ENCODE measurements at places on chromosomes 5 and 9.

GRCh38 chr5:4700069-4700468 is 440.1 kb upstream of the ADAMTS16 start:
- no peak for DNase-seq

- DNase-seq, result no peak
Measured at GRCh38 chr9:101068696-101069095, 40.2 kb downstream of the PLPPR1 start.

DNA sequence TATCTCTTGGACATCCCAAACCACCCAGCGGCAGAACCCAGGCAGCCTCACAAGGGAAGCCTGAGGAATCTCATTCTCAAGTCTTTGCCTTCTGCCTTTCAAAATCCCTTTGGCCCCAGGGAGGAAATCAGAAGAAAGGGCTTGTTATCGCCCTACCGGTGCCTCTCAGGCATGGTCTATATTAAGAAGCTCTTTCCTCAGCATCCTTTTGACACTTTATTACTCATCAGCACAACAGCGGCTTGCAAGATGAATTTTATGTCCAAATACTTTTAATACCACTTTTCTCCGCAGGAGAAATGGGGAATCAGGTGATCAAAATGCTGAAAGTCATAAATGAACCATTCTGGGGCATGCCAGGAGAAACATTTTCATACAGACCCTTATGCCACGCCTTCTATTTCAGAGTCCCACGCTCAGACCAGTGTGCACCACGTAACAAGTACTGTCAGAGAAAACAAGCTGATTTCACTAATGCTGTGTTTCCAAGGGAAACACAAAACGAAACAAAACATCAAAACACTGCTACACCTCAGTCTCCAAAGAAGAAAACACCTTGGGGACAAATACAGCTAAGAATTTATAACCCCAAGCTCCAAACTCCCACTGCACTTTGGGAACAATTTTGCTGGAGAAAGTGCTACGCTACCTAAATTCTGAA is 30.0 kb downstream of the RAPGEF1 start:
- DNase-seq, result peak; percentile 83

- no peak for DNase-seq
Measured at GRCh38 chr5:6910950-6911349, 197.7 kb downstream of the TENT4A start.

DNA sequence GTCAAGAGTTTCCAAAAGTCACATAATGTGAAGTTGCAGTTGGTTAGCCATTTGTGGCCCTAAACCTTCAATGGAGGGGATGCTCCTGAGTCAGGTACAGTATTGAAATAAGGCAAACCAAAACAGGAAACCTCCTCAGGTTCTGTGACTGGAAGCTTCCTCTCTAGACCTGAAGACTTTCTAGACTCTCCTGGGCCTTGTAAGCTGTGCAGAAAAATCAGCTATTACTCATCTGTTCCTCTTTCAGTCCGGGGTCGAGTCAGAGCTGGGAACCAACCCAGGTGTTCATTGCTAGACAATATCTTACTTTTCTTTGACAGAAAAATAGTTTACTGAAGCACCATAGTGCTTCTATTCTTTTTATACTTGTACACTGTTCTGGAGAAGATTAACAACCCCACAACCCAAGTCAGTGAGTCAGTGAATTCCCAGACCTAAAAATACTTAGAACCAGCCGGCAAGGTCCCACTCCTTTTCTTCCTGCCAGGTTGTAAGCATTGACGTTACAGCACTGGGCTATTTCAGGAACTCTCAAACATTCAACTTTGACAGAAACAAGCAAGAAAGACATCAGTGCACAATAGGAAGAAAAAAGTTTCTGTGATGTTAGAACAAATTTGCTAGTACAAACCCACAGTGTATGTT is 47.3 kb downstream of the FSTL4 start:
- DNase-seq, result no peak

GRCh38 chr5:109168151-109168550 is 241.6 kb downstream of the PJA2 start:
- no peak for DNase-seq

DNA sequence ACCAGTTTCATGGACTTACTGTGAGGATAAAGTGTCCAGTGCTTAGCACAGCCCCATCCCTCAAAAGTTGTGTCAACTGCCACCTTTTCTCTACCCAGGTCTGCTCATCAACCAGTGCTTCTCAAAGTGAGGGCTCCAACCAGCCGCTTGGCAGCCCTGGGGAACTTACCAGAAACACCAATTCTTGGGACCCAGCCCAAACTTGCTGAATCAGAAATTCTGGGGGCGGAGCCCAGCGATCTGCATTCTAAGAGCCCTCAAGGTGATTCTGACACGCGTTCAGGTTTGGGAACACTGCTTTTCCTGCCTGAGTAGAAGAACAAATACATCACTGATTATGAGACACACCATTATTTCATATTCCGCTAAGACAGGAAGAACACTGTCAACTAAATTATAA is 132.0 kb downstream of the NSG2 start:
- DNase-seq, result no peak

- DNase-seq, result no peak
Measured at GRCh38 chr5:87899721-87900131, 368.9 kb downstream of the TMEM161B start.

GRCh38 chr9:109972026-109972882 is 192.3 kb downstream of the PALM2AKAP2 start:
- DNase-seq, result no peak

- no peak for DNase-seq
Measured at GRCh38 chr5:157366741-157367674, 93.0 kb upstream of the NIPAL4 start.

GRCh38 chr5:119833176-119833575 is 203.8 kb downstream of the FAM170A start:
- no peak for DNase-seq

DNA sequence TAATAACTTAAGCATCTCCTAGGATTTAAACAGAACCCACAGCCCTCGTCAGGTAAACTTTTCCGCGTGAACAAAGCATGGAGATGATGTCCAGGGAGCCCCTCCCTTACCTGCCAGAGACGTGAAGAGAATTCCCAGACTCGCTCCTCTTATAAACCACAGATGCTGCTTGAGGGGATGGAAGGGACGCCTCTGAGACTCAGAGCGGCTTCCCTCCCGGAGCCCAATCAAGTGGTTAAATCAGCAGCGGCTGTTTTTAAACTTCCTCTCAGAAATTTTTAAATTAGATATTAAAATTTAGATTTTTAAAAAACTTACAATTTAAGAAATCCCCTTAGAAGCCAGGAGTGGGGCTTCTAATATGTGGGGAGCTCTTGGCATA is 71.8 kb downstream of the RAPGEF1 start:
- DNase-seq, result no peak

DNA sequence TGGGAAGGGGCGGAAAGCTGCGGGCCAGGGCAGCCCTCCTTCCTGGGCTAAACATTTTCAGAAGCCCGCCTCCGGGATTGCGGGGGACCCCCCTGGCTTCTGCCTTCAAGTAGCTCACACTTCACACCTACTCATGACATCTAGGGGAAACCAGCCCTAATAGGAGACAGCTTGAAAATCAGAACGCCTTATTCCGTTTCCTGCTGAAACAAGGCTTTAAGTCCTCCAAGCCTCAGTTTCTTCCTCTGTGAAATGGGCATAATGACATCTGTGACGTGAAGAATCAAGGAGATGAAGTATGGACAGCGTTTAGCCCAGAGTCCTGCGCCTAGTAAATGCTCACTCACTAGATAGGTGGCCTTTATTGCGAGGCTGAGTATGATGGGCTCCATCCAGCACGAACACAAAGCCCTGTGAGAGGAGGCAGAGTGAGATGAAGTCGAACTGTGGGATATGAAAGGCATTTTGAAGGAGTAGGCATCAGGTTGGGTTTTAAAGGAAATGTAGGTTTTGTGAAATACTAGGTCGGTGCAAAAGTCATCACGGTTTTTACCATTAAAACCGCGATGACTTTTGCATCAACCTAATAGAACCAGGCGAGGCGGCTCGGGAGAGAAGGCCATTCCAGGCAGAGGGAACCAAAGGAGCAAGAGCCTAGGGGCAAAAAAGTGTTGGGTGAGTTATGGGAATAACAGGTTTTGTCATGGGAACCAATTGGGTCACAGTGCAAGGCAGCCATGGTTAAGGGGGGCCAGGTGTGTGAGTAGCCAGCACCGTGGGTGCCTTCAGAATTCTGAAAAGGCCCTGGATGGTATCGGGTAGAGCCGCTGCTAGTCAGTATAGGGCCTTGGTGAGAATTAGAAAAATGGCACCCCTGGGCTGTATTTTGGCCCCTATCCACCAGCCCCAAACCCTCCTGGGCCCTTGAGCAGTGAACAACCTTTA is 1.0 kb upstream of the TSC1 start:
- DNase-seq, result no peak

GRCh38 chr9:72816666-72817065 is 136.2 kb downstream of the ALDH1A1 start:
- DNase-seq, result no peak

DNA sequence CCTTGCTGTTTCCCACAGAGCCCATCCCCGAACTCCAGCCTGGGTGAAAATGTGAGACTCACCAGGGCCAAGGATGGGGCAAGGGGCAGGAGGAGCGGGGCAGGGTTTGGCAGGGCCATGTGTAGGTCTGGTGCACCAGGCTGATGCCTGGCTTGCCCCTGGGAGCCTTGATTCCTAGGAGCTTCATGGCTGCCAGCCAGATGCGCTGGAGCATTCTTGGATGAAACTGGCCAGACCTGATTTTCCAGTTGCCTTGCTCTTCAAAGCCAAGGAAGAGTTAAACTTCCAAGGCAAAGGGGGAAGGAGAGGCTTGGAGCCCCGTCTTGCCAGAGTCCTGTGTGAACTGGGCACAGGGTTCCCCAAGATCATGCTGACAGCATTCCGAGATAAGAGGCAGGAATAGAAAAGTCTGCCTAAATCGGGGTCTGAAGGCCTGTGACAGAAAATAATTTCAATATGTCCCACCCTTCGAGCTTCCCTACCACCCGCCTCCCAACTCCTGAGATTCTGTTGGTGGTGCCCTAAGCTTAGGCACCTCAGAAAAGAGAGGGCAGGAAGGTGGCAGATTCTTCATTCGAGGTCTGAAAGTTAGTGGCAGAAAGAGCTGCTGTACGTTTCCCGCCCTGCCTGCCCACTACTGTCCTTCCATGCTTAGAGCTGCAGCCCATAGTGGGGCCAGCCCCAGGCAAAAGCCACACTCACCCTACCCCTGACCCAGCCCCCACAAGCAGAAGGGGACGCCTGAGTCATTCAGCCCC is 20.4 kb downstream of the FAT2 start:
- no peak for DNase-seq
